ENCODE measurements at places on chromosomes 7 and 10. TPM values are rescaled to one million over a fixed set of nuclear protein-coding genes. Genes with fewer than 3 reads are reported as not detected.

- no peak overlapping the region for H3K4me3 ChIP-seq
- H3K36me3 ChIP-seq, result no peaks in the 10 kb centered on the region
- H3K27ac ChIP-seq, result no peak overlapping the region
- H3K27me3 ChIP-seq, result no peaks in the 10 kb centered on the region
These were observed 52.7 kb upstream of the BTRC start for GRCh38 chr10:101301111-101301731.

DNA sequence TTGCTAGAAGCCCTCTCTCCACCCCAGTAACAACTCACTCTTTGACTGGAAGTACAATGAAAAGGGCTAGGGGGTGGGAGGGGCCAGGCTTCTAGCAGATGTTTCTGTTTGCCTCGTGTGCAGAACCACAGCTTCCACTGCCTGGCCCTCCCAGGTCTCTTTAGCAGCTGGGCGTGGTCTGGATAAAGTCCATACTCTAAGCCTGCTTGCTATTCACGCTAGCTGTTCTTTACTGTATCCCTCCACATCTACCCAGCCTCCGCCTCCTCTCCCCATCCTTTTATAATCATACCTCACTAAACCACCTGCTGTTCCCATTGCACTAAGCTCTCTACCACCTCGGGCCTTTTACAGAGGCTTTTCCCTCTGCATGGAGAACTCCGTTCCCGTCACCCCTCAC, 288.8 kb downstream of the CAMK1D start:
- H3K4me1 ChIP-seq, result peaks cover 12% of the 10 kb centered on the region
- H3K36me3 ChIP-seq, result no peaks in the 10 kb centered on the region
- H3K27me3 ChIP-seq, result no peaks in the 10 kb centered on the region
- no peak overlapping the region for H3K27ac ChIP-seq

GRCh38 chr10:114708717-114709335, 50.8 kb upstream of the ABLIM1 start:
- H3K4me3 ChIP-seq, result no peak overlapping the region
- no peak for DNase-seq
- no peaks in the 10 kb centered on the region for H3K27me3 ChIP-seq
- no peak overlapping the region for H3K27ac ChIP-seq
- no peaks in the 10 kb centered on the region for H3K4me1 ChIP-seq

The MRLN gene
- not detected for total RNA-seq

Data from esophagus muscularis mucosa (tissue), 4 donors.